Iris pigment epithelial cell (primary cell): ENCODE measurements at places on chromosomes 5 and 9.
A peak's percentile ranks its signal among the peaks of the same experiment; 100 is the strongest.

DNA sequence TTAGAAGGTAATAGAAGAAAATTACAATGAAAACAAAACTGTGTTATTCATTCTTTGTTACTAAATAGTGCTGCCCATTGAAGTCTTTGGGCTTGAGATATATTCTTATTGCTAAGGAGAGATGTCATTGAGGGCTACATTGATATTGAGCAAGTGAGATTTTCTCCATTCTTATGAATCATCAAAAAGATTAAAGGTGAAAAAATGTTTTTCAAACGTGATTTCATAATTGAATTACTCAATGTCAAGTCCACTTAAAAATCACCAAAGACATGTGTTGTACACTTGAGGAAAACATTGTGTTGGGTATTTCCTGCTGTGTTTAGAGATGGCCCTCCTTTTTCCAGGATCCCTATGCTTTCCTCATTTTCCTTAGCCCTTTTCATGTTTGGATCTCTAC lies 448.1 kb downstream of the NFIB start:
- DNase-seq, result peak; percentile 72

- no peak for DNase-seq
Observed at GRCh38 chr9:131091352-131091992, 4.9 kb upstream of the AIF1L start.

DNA sequence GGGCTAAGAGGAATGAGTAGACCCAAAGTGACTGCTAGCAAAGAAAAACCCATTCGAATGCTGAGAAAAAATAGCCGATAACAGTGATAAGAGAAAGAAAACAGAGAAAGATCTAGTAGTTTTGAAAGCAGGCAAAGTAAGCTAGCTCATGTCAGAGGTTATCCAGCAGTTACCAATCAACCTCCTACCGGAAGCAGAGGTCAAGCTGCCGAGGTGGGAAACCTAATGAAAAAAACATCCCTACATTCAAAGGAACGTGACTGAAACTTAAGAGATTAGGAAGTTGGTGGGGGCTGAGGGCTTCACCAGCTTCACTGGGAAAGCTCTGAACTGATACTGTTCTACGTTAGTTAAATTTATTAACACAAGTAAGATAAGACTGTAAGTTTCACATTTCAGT lies 32.6 kb downstream of the SSBP2 start:
- DNase-seq, result no peak

DNA sequence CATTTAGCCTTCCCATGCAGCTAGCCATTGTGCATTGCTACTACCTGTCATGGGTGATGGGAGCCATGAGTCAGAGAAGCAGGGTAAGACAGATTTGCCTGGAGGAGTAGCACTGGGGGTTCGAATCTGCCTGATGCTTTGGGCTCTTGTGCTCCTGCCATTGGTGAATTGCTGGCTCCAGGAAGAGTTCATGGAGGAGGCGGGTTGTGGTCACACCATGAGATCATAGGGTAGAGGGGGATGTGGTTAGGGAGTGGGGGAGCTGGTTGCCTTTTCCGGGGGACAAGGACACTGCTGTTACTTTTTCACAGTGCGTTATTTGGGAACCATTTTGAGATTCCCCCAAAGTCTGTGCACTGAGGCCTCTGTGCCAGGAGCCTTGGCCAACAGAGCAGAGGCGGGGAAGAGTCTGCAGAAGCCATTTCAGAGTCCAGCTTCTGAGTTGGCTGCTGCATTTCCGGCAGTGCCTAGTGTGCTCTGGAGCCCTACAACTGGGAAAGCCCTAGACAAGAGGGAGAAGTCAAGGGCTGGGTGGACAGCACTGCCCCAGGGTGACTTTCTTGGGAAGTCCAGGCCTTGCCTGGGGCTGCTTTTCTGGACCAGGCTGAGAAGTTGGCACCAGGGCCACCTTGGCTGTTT lies 6.2 kb downstream of the ANGPTL2 start:
- DNase-seq, result no peak

DNA sequence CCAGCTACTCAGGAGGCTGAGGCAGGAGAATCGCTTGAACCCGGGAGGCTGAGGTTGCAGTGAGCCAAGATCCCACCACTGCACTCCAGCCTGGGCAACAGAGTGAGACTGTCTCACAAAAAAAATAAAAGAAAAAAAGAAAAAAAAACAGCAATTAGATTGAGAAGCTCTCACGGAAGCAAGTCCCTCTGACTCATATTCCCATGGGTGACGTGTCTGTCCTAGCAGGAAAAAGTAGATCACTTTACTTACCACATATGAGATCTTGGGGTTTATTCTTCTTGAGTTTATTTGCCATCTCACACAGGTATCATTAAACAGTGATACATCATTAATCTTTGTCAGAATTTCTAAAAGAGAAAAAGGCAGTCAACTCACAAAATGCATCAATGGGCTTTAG lies 62.6 kb downstream of the SUSD1 start:
- peak; percentile 91 for DNase-seq

DNA sequence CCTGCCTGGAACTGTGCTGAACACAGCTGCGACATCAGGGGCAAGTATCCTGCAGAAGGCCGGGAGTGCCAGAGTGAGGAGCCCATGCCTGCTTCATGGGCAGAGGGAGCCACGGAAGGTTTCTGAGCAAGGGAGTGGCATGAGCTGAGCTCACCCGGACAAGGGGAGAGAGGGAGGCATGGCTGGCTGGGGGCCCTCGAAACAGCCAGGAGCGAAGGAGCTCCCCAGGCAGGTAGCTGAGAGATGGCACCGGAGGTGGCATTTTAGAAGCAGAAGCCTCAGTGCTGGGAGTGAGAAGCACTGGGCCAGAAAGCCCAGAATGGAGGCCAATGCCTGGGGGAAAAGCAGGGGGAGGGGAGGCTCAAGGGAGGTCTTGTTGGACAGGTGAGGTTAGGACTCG lies 56.9 kb upstream of the SARDH start:
- no peak for DNase-seq

- peak; percentile 65 for DNase-seq
Observed at GRCh38 chr5:41193456-41194205, 19.7 kb downstream of the C6 start.

DNA sequence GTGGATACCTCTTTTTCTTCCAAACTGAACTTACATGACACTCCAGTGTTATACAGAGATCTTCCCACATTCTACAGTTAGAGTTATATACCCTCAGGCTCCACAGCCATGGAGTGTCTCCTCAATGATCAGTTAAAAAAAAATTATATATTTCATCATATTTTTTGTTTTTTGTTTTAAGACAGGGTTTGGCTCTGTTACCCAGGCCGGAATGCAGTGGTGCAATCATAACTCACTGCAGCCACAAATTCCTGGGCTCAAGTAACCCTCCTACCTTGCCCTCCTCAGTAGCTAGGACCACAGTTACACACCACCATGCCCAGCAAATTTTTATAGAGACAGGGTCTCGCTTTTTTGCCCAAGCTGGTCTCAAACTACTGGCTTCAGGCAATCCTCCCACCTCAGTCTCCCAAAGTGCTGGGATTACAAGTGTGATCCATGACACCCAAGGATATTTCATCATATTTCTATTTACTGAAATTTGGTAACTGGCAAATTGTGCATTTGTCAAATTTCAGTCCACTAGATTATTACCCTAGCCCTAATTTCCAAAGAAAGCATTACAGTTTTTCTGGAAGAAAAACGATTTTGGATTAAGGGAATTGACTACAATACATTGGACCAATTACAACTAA lies 18.1 kb upstream of the SCAI start:
- DNase-seq, result peak; percentile 69

DNA sequence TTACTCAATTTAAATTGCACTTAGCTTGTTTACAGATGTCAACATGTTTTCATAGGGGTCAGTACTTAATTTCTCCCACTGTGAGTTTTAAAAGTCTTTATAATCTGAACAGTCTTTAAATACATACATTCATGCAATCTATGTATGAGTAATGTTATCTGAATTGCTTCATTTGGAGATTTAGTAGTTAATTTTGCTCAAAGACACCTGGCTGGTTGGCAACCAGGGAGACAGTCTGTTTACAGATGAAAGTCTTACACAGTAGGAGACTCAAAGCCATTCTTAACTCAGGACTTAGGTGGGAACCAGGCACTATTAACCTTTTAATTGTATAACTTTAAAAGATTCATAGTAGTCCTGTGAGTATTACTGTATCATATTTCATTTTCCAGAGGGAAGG lies 29.3 kb downstream of the DAB2 start:
- DNase-seq, result peak; percentile 41

GRCh38 chr5:33188089-33188488 lies 252.7 kb upstream of the TARS1 start:
- no peak for DNase-seq

- no peak for DNase-seq
Observed at GRCh38 chr9:103942651-103943050, 151.5 kb upstream of the SMC2 start.

- DNase-seq, result no peak
Observed at GRCh38 chr9:117723986-117724625, 19.9 kb downstream of the TLR4 start.
